ENCODE measurements at places on chromosomes 5 and 9. TPM values are rescaled to one million over a fixed set of nuclear protein-coding genes. Genes with fewer than 3 reads are reported as not detected.

- DNase-seq, result no peak
Measured at GRCh38 chr5:172569861-172570558, 71.1 kb upstream of the NEURL1B start.

- DNase-seq, result no peak
Measured at GRCh38 chr5:57503433-57503832, 20.8 kb upstream of the ACTBL2 start.

DNA sequence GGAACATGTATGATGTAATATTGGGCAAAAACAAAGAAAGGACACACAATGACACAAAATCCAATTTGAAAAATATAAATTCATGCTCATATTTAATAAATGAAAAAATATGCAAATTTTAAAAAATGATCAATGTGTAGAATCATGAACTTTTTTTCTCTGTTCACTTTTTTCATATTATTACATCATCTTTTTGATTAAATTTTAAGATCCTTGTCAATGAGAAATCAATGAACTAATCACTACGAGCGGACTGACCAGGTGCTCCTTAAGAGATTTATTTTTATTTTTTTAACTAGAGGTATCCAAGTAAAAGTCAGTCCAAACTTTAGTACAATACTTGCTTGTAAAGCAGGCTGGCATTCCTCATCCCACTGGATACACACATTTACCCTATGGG lies 174.1 kb downstream of the CDK5RAP2 start:
- no peak for DNase-seq

- no peak for DNase-seq
Measured at GRCh38 chr5:133253070-133253469, 201.3 kb downstream of the HSPA4 start.

- DNase-seq, result no peak
Measured at GRCh38 chr5:53891159-53891558, 330.7 kb downstream of the NDUFS4 start.

- DNase-seq, result no peak
Measured at GRCh38 chr9:90970608-90971007, 169.0 kb downstream of the SYK start.

DNA sequence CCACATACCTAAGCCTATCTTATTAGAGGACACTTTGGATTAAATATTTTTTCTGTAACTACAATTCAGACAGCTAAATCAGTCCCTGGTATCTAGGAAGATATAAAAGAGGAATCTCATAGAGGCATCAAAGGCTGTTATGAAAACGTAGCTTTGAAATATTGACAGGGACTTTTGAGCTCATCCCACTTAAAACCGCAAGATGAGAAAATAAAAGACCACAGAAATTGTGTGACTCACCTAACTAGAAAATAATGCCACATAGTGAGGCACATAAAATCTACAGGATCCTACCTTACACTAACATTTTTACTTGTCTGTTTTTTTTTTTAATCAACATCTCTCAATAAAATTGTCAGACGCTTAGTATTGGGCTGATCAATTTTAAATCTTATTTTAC lies 686.5 kb upstream of the COX7C start:
- DNase-seq, result no peak

DNA sequence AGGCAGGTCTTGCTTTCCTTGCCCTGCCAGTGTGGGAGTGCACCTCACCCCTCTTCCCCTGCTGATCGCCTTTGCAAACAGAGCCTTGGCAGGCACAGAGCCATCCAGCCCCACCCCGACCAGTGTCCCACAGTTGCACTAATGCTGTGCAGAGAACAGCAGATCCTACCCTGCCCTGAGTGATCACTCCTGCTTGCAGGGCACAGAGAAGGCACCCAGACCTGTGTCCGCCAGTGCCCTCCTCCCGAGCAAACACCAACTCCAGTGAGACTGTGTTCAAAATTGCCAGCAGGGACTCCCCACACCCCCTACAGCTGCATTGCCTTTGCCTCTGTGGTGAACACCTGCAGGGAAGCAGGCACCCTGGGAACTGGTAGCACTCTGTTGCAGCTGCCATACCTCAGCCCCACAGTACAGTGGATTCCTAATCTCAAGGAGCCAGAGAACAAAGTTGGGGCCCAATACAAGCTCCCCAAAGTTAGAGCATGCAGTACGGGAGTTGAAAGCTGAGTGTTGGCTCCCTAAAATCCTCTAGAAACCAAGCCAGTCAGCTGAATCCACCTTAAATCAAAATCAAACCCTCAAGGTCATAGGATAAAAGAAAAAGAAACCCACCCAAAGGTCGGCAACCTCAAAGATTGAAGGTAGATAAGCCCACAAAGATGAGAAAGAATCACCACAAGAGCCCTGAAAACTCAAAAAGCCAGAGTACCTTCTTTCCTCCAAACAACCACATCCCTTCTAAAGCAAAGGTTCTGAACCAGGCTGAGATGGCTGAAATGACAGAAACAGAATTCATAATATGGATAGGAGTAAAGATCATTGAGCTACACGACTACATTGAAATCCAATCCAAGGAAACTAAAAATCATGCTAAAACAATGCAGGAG lies 92.9 kb upstream of the PIK3R1 start:
- DNase-seq, result no peak

DNA sequence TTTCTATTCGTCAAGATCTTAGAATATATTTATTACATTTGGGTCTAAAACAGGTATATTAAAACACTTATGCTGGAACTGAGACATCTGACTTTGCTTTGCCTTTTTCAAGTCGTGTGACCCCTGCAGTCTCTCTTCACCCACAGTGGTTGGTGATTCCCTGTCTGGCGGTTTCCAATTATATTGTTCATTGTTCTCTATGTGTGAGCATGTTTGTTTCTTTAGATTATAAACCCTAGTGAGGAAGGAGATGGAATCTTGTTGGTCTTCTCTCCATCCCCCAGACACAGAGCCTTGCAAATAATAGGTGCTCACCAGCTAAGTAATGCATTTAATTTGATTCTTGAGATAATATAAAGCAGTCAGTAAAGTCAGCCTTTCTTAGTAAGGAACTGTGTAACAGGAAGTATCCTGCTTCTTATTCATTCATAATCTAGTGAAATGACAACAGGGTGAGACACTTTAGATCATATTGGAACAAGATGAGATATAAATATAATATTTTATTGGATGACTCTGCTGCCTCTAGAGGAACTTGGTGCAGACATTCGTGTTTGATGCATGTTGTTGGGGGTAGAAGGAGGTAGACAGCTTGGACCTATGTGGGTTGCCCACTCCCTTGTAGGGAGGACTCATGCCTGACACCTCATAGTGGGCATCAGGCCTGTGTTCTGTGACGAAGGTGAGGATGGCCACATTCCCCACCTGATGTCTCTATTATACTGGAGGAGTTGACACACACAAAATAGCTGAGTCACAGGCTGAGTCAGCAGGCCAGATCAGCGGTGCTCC lies 88.1 kb downstream of the FGF1 start:
- no peak for DNase-seq

GRCh38 chr5:155912291-155912690 lies 414.7 kb upstream of the SGCD start:
- DNase-seq, result no peak

GRCh38 chr9:89780959-89781358 lies 176.1 kb downstream of the GADD45G start:
- DNase-seq, result no peak

GRCh38 chr5:120609570-120609969 lies 145.5 kb downstream of the PRR16 start:
- DNase-seq, result no peak

DNA sequence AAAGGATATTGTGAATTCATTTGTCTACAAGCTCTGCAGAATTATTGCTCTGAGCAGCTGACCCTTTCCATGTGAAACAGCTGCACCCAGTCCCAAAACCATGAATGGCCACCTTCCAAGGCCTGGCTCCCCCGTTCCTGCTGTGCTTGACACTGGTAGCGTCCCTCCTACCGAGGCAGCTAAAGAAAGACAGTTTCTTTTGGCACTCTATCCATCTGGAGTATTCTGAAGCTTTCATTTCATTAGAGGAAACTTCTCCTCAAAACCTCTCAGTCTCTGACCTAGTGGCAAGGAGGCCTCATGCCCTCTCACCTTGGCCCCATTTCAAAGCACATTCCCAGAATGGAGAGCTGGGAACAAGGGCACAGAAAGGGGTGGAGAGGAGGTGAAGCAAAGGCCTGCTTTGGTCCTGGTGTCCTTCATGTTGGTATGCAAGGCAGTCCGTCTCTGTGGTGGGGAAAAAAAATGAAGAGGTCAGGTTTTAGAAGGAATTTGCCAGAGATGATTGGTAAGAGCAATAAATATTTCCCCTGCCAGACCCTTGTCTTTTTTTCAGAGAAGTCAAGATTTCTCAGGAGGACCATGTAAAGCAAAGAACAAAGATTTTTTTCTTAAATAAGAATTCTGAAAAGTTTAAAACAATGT lies 232.0 kb downstream of the RFK start:
- no peak for DNase-seq

DNA sequence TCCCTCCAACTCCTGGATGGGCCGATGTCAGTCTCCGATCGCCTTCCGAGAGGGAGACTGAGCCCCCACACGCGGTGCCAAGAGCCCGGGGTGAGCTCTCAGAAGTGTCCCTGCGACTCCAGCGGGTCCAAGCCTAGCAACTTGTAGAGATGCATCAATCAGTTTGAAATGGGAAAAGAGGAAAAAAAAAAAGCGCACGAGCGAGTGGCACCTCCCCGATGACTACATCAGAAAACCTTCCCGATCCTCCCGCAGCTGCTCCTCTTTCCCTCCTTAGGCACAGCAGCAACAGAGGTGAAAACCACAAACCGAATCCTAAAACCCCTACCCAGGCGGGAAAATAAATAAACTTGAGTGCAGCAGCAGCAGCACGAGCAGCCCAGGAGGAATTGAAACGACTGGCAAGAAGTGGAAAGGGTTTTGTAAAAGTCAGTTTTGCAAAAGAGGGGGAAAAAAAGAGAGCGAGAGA lies 1.0 kb upstream of the EFNA5 start:
- DNase-seq, result no peak

GRCh38 chr9:137320555-137321384 lies 18.7 kb upstream of the NRARP start:
- DNase-seq, result no peak

- DNase-seq, result peak; percentile 63
Measured at GRCh38 chr9:136544548-136544963, 1.3 kb downstream of the NOTCH1 start.

GRCh38 chr9:6942406-6942805 lies 184.6 kb downstream of the KDM4C start:
- no peak for DNase-seq

The C9orf153 gene
- total RNA-seq, result 1.5 TPM

The WDR38 gene
- total RNA-seq, result 0.39 TPM

The CFAP90 gene
- not detected for total RNA-seq

The RMRP gene
- total RNA-seq, result 649 TPM

The ANKDD1B gene
- 0.63 TPM for total RNA-seq

The NADK2 gene
- total RNA-seq, result 31.8 TPM

The PCDHGA5 gene
- total RNA-seq, result 12.1 TPM

The RAB3C gene
- total RNA-seq, result 0.98 TPM

The RUSC2 gene
- total RNA-seq, result 39.3 TPM

The RNF130 gene
- total RNA-seq, result 121 TPM

The PCDHGB3 gene
- total RNA-seq, result 9.4 TPM

The PRDM9 gene
- not detected for total RNA-seq

The GBGT1 gene
- 15.3 TPM for total RNA-seq
